ENCODE measurements at places on chromosomes 13 and 19.

DNA sequence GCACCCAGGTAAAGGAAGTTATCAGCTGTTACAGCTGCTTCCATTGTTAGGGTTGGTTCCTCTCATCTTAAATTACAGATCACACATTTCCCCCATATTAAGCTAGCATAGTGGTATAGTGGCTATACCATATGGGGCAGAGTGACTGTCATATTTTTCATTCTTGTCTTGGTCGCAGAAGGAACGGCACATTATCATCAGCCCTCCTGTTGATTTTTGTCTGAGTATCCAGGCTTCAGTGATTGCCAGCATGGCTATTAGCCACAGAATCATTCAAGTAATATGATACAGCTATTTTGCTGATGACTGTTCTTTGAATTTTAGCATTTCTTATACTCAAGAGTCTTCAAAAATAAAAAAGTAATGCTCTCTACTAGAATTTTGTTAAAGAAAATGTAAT, 240.9 kb downstream of the LIG4 start:
- DNase-seq, result no peak

- DNase-seq, result no peak
Observed at GRCh38 chr13:69683921-69684686, 423.5 kb upstream of the ATXN8OS start.

DNA sequence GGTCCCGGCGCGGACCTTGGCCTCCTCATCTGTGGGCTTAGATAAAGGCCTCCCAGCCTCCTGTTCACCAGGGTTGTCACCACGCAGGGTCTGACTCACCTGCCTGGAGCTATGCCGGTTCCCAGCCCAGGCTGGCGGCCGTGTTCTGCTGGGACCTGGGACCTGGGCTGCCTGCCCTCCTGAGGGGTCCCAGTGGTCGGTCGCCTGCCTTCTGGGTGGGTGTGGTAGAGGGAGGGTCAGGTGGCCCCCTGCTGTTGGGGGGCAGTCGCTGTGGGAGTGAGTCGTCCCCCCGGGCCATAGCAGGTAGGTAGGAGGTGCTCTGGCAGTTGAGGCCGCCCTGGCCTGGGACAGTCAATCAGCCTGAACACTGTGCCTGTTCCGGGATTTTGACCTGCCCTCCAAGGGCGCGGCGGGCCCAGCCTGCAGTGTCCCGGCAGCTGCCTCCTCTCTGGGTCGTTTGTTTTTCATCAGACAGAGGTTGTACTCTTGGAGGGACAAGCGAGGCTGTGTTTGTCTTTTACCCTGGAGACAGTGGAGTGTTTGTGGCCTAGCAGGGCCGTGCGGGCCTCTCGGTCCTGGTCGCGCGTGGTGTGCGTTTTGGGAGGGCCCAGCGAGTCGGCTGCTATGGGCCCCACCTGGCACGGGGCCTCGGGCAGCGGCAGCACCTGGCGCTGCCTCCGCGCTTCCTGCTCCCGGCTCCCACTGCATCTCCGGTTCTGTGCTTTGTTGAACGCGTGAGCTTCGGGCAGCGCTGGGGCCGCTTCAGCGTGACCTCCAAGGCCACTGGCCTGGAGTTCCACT, 2.6 kb downstream of the ADAT3 start:
- DNase-seq, result no peak

DNA sequence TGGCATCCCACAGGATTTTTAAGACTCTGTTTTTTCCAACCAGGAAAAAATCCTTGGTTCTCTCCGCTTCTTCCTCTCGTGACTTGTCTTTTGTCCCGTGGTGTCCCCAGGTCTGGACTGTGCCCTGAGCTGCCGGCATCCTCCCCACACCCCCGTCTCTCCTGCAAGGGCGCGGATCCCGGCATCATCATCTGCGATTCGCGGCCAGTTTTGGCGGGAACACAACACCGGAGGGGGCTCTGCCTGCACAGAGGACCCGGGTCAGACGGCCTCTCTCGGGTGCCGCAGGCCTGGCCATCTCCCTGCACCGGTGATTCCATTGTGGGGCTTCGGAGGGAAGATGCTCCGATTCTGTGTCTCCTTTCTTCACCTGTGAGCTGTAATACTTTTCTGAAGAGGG, 18.8 kb upstream of the GAS6 start:
- no peak for DNase-seq

GRCh38 chr13:56530096-56530495, 610.6 kb upstream of the PRR20A start:
- no peak for DNase-seq

- DNase-seq, result no peak
Observed at GRCh38 chr19:16076958-16077611, 790 bp downstream of the TPM4 start.

- DNase-seq, result no peak
Observed at GRCh38 chr19:4477034-4477801, 5.1 kb downstream of the HDGFL2 start.

DNA sequence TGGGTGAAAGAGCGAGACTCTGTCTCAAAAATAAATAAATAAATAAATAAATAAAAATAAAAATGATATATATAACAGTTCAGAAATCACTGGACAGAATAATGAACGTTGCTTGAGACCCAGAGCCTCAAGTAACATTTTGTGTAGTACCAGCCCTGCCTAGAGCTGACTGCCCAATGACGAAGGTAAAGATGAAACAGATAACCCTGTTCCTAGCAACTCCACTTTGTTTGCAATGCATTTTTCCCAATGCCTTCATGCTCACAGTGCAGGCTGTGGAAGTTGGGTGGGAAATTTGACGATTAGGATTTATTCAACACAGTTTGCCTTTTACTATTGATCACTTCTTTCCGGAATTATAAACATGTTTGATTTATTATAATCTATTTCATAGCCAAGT, 22.2 kb upstream of the FRY start:
- DNase-seq, result no peak

DNA sequence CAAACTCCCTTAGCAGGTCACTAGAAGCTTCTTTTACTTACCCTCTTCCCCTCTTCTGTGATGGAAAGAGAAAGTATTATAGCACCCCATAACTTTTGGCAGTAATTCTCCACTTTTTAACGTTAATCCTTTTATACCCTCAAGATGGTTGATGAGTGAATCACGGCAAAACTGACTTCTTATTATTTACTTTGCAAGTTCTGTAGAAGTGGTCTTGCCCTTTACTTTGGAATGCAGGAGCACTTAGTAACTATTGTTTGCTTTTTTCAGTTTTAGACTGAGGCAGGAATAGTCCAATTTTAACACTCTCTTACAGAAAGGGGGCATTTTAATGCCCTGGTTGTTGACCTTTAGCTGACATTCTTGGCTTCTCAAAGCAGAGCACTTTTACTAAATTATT, 260.1 kb downstream of the LMO7 start:
- DNase-seq, result no peak

- DNase-seq, result no peak
Observed at GRCh38 chr19:18415178-18415867, 3.9 kb upstream of the SSBP4 start.

- no peak for DNase-seq
Observed at GRCh38 chr13:62131604-62132003, 716.0 kb upstream of the PCDH20 start.

GRCh38 chr13:56528040-56528790, 612.5 kb upstream of the PRR20A start:
- peak; percentile 14 for DNase-seq

DNA sequence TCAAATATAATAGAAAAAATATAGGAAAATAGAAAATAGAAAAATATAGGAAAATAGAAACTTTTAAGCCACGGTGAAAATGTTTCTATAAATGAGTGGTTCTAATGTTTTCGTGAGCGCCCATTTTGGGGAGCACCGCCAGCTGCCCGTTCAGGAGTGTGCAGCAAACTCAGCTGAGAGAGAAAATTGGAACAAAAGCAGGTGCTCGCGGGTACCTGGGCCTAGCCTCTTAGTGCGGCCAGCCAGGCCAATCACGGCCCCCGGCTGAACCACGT, 204 bp upstream of the PDX1 start:
- DNase-seq, result no peak

- DNase-seq, result peak; percentile 32
Observed at GRCh38 chr19:10010247-10010691, at the start of gene COL5A3. Gene COL5A3, minus strand, starts transcription at chr19:10010504. Its CDS starts 119 bp downstream, at chr19:10010385.

GRCh38 chr13:95367309-95367843, 66.1 kb upstream of the ABCC4 start:
- DNase-seq, result no peak
